NCI-H82 (cell line): ENCODE measurements at places on chromosomes 2 and 18.
A peak's percentile ranks its signal among the peaks of the same experiment; 100 is the strongest.

DNA sequence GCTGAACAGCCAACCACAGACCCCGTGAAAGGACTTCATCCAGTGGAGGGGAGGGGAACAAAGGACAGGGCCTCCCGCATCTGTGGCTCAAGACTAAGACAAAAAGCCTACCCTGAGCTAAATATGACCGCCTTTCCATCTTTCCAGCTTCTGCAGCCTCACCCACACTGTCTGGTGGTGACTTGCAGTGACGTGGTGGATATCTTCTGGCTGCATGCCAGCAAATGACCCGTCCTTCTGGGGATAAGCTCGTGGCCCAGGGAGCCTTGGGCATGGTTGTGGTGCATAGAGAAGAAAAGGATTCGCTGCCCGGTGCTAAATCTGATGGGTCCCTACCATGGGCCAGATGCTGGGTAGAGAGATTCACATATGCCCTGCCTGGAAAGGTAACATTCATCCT is 8.7 kb upstream of the NGEF start:
- no peak for DNase-seq

- DNase-seq, result no peak
These were observed 437.3 kb downstream of the ZNF521 start for GRCh38 chr18:24914685-24915084.

- DNase-seq, result no peak
These were observed 88.7 kb downstream of the ADAM23 start for GRCh38 chr2:206531996-206532543.

GRCh38 chr2:207939342-207940108 is 85.8 kb downstream of the PLEKHM3 start:
- no peak for DNase-seq

DNA sequence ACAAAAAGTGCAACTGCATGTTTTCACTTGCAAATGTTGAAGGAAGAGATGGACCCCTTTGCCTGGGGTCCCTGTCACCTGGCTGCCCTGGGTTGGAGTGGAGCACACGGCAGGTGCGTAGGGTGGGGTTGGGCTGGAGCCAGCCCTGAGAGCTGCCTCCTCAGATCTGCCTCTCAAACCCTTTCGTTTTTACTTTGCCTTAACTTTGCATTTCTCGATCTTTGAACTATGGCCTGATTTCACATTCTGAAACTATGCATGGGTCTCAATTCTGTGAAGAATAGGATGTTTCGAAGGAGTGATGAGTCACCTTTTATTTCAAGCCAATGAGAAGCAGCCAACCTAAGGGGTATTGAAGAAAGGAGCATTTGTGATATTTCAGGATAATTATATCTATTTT is 132.8 kb downstream of the ACOXL start:
- DNase-seq, result no peak

GRCh38 chr2:236342951-236343350 is 78.7 kb upstream of the ASB18 start:
- no peak for DNase-seq

DNA sequence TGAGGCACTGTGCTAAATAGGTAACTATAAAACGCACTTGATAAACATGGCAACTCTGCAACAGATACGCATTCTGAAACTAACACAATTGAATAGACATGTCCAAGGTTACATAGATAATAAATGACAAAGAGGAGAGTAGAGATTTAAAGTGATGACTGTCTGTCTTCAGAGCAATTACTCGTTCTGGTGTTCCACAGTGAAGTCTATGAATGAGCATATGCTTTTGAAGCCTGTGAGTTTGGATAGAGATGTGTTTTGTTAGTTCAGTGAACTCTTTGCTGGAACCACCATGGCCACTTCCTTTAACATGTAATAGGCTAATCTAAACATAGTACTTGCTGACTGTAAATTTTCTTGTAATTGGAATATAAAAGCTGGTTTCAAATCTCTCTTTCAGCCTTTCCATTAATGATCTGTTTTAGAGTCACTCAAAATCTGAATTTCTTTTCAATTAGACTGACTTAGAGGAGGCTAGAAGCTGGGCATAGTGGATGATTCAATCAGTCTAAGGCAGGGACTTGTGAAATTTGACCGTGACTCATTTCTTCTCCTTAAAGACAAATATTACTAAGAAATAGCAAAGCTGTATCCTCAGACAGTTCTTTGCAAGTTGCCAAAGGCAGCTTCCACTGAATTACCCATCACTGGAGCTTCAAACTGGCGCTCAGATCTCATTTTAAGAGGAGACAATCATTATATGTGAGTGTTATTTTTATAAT is 1130.1 kb upstream of the CELF4 start:
- no peak for DNase-seq

- DNase-seq, result peak; percentile 62
These were observed 138.4 kb downstream of the OTX1 start for GRCh38 chr2:63189026-63189425.

DNA sequence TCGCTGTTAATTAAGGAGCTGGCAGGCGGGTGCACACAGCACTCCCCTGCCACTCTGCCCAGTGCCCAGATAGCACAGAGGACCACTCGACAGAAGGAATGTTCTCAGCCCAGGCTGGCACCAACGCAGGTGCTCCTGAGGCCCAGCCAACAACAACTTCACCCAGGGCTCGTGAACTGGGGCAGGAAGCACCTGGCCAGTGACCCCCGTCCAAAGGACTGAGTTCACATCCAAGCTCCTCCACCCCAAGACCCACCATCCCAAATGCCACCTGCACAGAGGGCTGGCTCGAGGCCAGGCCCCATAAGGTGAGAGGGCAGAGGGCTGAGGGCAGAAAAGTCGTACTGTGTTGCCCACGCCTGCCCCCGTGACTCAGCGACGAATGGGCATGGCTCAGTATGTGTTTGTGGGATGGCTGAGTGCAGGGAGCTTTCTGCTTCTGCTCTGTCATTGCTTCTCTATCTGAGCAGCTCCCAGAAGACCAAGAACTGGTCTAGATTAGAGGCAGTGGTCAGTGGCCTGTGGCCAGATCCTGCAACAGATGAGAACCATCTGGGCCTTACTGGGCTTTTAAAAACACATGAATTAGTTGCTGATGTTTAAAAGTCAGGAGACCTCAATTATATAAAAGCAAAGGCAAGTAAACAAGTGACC is 68.4 kb downstream of the POLR1A start:
- no peak for DNase-seq

- peak; percentile 85 for DNase-seq
These were observed 27.7 kb downstream of the KCTD18 start for GRCh38 chr2:200482194-200482593.

GRCh38 chr2:227442639-227443038 is 29.3 kb upstream of the AGFG1 start:
- no peak for DNase-seq
